Vagina (tissue), 2 donors: ENCODE measurements at places on chromosomes 7 and 10.

DNA sequence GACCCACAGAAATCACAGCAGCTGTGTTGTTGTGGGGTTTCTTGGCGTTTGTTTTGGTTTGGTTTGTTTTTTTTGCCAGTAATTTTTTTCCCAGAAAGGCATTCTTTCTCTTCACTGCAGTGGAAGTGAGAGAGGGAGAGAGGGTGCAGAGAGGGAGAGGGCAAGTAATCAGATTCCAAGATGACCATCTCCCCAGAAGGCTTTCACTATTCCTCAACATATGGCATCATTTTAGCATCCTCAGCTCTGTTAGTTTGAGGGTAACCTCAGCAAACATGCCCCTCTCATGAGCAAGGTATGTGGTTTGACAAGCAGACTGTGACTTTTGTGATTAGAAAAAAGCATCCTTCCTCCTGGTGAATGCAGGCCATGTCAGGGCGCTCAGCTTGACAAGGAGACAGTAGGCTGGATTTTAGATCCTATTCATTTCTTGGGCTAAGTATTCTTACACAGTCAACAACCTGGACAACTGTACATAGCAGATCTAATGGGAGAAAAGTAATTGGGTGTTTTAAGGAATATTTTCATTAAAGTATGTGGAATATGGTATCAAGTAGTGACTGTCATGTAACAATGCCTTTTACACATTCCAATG lies 86.3 kb upstream of the PIK3CG start:
- no peak for DNase-seq

DNA sequence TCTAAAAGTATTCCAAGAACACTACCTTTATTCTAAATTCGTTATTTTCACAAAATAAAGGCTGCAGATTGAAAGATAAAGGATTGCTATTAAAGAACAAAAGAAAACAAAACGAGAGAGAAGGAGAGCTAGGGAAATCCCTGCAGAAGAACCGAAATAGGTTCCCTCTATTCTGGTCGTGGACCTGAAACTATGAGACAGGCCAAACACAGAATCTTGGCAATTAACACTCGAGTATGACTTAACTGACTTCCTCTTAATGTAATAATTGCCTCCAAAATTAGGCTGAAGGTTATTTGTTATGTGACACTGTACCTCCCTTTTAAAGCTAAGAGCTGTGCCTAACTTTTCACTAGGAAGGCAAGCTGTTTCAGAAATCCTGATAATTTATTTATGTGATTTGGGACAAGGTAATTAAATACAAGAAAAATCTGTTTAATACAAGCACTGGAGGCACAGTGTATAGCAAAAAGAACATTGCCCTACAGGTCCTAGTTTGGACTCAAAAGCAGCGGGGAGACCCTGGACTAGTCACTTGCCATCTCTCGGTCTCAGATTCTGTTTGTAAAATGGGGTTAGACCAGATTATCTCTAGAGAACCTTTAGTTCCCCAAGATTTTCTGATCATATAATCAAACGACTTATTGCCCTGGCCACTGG lies 11.6 kb downstream of the NAMPT start:
- DNase-seq = no peak

DNA sequence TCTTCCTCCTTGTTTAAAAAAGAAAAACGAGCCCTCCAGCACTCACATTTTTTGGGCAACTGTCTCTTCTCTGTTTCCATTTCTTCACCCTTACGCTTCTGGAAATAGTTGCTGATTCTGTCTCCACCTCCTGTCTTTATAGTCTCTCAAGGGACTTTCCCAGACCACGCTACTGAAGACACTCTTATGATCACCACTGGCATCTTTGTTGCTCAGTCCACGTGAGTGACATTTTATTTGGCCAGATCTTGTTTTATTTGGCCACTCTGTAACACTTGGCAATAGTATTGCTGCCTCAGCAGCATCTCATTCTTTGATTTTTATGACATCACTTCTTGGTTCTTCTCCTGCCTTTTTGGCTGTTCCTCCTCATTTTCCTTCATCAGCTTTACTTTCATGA lies 21.6 kb upstream of the NME8 start:
- DNase-seq = no peak

DNA sequence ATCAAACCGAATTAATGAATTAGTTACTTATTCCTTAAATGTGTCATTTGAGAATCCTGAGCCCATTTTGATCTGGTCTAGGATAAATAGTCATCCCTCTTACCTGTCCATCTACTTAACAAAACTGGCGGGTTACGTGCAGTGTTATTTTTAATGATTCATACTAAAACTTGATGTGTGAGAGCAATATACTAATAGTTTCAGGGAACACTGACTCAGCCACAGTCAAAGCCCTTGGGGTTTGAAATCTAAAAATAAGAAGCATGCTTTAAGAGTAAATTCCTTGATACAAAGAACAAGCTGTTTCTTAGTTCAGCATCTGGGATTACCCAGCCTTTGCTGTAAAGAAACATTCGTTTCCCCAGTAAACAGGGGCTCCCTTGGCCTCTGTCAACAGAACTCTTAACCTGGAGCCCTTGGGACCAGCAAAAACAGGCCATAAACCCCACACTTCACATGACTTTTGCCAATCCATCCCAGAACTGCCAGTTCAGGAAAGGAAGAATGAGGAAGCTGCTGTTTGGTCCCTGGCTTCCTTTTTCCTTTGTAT lies 370.6 kb upstream of the IGFBP3 start:
- no peak for DNase-seq

DNA sequence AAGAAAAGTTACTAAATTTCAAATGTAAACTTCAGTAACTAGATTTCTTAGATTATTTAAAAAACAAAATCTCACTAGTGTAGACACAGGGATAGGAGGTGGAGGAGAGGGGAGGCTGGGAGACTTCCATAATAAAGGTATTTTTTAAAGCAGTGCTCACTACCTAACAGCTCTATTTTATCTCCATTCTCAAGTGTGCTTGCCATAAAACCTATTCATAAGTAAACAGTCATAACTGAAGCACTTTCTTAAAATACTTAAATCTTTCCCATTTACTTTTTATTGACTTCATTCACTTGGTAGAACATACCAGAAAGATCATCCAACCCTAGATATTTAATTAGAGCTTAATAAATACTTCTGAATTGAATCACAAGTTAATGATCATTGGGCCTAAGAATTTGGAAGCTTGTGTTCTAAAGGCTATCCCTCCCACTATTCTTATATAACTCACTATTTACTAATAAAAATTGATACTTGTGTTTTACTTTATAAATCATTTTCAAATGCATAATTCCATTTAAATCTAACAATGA lies 107.4 kb downstream of the SNX13 start:
- DNase-seq = no peak

DNA sequence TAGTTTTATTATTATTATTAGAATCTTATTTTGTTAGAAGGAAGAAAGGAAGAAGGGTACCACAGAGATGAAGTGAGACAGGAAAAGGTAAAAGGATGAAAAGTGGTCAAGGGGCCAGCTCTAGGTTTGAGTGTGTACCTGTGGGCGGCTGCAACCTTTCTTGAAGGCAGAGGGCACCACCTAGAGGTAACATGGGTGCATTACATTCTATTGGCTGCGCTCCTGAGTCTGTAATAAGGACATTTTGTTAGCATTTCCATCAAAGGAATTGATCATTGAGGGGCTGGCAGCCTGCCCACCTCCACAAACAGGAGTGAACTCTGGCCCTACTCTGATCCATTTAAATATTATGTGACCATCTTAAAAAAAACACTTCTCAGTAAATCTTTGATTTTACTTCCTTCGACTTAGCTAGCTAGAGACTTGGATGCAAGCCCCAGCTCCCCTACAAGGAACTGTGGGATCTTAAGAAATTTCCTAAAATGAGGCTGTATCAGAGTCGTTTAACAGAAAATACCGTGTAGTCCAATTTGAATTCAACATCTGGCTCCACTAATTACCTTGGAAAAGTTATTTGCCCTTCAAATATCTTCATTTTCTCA lies 610.4 kb downstream of the IPMK start:
- no peak for DNase-seq

GRCh38 chr10:96416643-96417042 lies 57.8 kb upstream of the OPALIN start:
- no peak for DNase-seq

- DNase-seq = no peak
Observed at GRCh38 chr10:83945982-83946718, 193.2 kb upstream of the GHITM start.

DNA sequence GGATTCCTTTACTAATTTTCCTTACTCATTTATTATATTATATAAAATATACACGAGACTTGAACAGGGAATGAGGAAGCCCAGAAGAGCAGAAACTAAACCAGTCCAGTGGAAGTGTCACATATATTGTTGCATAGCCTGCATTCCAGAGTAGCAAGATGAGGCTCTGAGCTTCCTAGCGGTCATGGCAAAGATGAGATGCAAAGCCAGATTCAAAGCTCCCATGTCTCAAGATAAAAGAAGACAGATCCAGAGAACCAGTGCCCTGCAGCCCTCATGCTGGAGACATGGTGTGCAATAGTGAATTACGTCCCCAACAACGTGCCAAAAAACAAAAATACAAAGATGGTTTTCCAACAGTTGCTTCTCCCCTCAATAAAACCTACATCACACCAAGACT lies 59.7 kb downstream of the COBL start:
- no peak for DNase-seq

- no peak for DNase-seq
Observed at GRCh38 chr10:127614484-127615017, 65.4 kb downstream of the NPS start.

- DNase-seq = no peak
Observed at GRCh38 chr7:127447326-127447945, 54.9 kb upstream of the ZNF800 start.
